ENCODE measurements at places on chromosomes 12 and 14.

GRCh38 chr14:101721111-101721510, 40.4 kb upstream of the PPP2R5C start:
- no peak for DNase-seq

- no peak for DNase-seq
Observed at GRCh38 chr12:51949342-51950030, 2.0 kb upstream of the ACVR1B start.

DNA sequence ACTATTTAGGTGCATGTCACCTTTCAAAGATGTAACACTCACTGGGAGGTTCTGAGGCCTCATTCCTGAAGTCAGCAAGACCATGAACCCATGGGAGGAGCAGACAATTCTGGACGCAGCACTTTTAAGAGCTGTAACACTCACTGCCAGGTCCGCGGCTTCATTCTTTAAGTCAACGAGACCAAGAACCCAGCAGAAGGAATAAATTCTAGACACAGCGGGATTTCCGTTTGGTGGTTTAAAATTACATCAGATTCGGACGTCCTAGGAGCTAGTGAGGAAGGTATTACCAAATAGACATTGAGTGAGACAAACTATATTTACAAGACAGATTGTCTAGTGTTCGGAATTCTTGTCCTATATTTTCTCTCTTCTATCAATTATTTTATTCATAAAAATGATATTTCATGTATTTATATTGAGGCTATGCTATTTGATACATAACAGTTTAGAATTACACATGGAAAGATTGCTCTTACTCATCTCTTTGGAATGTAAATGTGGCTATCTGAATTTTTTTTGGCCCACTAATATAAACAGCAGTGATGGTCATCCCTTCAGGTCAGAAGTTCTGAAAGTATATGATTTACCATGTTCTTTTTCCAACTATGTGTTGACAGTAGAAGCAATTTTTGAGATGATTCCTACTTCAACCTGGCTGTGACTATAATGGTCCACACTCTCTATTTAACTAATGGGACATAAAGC, 1973.0 kb upstream of the FLRT2 start:
- no peak for DNase-seq

- no peak for DNase-seq
Observed at GRCh38 chr12:47817272-47818006, 2.3 kb downstream of the HDAC7 start.

DNA sequence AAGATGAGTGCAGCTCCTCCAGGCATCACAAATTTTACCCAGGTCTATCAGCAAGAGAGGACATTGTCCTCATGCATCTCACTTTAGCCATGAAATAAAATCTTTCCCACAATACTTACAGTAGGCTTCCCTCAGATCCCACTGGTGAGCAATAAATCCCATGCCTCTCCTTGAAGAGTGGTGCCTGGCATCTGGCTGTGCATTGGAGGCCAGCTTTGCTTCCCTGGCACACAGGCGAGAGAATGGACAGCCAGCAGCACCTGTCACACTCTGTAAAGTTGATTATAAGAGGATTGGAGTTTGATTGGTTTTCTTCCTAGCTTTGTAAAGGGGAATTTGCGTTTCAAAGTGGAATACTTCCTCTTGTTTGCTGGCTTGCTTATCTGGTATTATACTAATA, 1153.9 kb downstream of the AACS start:
- DNase-seq: no peak

DNA sequence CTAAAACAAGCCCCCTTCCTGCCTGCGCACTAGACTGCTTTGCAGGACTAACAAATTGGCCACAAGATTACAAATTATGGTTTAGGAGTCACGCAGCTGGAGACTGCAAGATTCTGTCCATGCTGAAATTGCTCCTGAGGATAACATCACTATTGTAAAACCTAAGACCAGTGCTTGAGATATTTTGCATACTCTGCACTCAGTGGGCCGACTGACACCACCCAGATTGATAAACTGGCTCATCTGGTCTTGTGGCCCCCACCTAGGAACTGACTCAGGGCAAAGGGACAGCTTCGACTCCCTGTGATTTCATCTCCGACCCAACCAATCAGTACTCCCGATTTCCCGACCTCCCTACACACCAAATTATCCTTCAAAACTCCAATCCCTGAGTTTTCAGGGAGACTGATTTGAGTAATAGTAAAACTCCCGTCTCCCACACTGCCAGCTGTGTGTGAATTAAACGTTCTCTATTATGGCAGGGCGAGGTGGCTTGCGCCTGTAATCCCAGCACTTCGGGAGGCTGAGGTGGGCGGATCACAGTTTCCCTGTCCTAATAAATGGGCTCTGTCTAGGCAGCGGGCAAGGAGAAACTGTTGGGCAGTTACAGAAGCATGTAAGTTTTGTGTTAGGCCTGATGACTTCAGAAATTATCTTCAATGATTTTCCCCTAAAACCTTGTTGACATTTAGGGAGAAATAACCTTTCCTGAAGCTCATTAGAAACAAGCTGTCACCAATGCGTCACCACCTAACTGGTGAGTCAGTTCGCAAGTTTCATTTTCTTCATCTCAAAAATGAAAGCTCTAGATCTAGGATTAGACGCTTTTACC, 5.3 kb upstream of the UBC start:
- DNase-seq: peak; percentile 75

GRCh38 chr14:92460916-92461579, 52.5 kb upstream of the RIN3 start:
- DNase-seq: peak; percentile 38

DNA sequence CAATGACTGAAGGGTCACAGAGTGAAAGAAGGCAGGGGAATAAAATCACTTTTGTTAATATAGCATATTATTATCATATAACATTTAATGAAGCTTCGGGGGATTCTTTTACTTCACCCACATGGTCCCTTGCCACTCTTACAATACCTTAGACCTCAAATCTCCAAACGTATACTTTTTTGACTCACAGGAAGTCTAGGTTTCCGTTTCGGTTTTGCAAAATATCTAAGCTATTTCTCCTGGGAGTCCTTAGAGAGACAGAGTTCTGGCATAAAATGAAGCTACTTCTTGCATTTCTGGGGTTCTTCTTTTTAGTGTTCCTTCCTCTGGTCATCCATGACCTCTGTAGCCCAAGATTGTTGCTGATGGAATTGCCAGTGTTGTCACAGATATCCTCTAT, 590.5 kb upstream of the ATP2B1 start:
- peak; percentile 29 for DNase-seq

- no peak for DNase-seq
Observed at GRCh38 chr12:23950210-23950774, 822 bp upstream of the SOX5 start.

- no peak for DNase-seq
Observed at GRCh38 chr12:43098766-43099550, 453.0 kb downstream of the ADAMTS20 start.

DNA sequence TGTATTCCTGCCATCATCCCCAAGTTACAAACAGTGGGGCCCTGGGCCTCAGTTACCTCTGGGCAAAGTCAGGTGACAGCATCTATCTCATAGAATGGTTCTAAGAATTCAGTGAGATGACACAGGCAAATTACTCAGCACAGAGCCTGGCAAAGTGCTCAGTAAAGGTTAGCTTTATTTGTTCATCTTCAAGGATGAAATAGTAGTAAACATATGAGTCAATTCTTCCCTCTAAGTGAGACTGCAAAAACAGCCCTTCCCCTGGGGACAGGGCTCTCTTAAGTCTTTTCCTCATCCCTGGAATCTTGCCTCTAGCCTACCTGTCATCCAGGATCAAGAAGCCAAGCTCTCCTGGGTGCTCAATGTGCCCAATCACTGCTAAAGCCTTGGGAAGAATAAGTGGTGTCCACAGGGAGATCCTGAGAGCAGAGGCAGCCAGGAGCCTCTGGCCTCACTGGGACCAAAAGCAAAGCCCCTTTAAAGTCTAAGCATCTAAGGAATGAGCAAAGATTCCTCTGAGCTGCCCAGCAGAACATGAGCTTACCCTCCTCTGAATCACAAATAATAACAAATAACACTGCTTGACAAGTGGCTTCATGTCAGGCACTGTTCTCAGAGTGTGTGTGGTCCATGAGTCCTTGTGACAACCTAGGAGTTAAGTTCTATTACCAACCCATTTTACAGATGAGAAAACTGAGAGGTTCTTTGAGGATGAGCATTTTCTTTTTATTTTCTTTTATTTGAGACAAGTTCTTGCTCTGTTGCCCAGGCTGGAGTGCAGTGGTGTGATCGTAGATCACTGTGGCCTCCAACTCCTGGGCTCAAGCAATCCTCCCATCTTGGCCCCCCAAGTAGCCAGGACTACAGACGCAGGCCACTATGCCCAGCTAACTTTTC, 12.1 kb downstream of the NUAK1 start:
- DNase-seq: no peak

DNA sequence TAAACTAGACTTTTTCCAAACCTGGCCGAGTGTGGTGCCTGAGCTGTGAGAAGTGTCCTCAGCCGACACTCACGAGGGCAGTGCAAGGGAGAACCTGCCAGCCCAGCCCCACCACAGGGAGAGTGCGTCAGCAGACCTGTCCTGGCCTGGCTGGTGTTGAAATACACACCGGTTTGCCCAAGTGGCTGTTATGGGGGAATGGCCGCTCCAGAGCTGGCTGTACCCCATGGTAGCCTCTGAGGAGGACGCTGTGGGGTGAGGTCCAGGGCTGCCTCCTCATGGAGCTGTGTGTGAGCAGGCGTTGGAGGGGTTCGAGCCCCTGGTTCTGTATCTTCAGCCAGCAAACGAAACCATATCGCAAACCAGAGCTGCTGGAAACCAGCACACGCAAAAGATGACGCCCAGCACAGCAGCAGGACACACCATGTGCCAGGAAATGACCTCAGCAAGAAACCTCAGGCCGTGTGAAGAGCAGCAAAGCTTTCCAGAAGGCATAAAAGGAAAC, 9.4 kb downstream of the ANKRD9 start:
- DNase-seq: no peak

DNA sequence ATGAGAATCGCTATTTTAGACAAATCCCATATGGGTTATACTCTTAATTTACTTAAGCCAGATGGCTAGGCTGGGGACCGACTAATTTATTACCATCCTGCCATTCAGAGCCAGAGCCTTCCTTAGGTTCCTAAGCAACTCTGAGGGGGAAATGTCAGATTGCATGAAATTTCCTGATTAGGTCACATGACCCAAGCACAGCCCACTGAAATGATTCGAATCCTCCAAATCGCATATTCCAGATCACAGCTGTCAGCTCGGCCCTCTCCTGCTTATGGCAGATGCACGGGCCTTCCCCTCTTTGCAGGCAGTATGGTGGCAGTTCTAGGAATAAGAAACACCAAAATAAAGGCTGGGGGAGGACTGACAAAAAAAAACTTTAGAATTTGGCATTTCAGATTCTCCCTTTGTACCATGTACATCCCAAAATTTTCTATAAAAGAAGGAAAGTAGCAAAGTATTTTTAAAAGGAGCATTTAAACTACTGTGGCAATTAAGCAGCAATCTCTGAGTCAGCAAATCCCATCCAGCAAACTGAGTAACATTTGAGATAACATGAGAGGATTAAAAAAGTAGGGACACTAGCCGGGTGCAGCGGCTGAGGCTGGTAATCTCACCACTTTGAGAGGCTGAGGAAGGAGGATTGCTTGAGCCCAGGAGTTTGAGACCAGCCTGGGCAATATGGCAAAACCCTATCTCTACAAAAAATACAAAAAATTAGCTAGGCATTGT, 30.5 kb upstream of the NUDT4 start:
- DNase-seq: no peak

- DNase-seq: no peak
Observed at GRCh38 chr14:29705801-29706200, 221.8 kb downstream of the PRKD1 start.

DNA sequence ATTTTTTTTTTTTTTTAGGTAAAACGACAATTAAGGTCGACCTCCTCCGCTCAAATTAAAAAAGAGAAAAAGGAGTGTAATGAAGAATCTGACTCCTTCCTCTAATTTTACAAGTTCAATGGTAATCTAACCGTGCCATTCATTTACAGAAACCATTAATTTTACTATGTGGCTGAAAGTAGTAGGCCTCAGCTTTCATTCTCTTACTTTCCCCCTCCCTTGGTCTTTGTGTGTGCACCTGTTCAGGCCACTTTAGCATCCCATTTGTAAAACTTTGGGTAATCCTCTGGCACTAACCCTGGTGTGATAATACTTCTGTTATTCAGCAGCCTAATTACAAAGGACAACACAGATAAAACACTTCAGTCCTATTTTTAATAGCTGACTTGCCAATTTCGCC, 128.1 kb downstream of the ASCL1 start:
- DNase-seq: no peak

DNA sequence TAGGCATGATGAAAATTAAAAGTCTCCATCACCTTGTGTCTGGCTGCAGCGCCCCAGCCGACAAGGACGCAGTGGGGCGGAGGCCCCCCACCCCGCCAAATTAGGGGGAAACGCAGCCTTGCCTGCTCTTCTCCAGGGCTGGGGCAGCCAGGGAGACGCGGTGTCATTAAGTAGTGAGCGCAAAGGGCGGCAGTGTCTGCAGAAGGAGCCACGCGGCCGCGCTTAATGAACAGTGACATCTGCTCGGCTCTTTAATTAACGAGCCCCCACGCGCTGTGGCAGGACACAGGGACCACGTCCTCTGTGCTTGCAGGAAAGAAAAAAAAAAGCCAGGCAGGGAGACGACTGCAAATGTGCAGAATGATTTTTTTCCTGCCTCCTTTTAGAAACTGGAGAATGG, 93.4 kb upstream of the NCOR2 start:
- DNase-seq: no peak

GRCh38 chr12:52352951-52353350, 14.3 kb downstream of the KRT85 start:
- no peak for DNase-seq

DNA sequence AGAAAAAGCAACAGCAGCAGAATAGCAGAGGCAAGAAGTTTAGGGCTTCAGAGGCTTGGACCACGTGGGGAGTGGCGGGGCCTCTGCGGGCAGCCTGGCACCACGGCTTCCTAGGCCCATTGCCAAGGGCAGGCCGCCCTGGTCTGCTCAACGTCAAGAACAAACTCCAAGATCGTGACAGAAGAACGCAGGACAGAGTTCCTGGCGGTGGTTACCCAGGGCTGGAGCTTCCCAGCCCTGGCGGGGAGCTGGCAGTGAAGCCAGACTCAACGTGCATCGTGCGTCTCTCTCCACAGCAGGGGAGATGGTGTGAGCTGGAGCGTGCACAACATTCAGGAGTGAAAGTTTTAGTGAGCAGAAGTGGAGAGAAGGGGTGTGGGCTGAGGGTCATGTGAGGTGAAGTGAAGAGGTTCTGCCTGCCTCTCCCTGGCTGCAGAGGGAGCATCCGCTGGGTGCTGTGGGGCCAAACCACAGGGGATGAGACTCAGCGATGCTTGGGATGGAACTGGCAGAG, 13.9 kb upstream of the CACNA2D4 start:
- DNase-seq: no peak

DNA sequence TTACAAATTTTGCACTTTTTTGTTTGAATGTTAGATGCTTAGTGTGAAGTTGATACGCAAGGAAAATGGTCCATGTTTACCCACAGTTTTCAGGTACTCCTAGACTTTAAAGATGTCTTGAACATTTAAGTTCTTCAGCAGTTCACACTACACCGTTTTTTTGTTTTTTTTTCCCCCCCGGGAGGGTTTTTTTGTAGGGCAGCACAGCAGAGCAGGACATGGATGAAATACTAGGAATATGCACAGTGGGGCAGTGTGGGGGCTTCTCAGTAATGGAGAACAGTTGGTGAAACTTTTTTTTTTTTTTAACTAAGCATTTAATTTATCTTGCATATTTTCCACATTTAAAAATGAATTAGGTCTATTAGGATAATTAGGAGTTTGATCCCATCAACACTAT, 4.9 kb downstream of the RAN start:
- no peak for DNase-seq
